Activated T-helper 1 cell treated with anti-CD3 and anti-CD28 coated beads, Interleukin-2, amount 50 U/mL, for 16 hours (primary cell): ENCODE measurements at places on chromosomes 3 and 15.

GRCh38 chr15:57422113-57422754, 45.9 kb downstream of the CGNL1 start:
- DNase-seq = no peak

GRCh38 chr3:32438596-32439344, 47.1 kb downstream of the CMTM7 start:
- no peak for DNase-seq

GRCh38 chr3:194046995-194047645, 88.8 kb upstream of the HES1 start:
- DNase-seq = no peak

DNA sequence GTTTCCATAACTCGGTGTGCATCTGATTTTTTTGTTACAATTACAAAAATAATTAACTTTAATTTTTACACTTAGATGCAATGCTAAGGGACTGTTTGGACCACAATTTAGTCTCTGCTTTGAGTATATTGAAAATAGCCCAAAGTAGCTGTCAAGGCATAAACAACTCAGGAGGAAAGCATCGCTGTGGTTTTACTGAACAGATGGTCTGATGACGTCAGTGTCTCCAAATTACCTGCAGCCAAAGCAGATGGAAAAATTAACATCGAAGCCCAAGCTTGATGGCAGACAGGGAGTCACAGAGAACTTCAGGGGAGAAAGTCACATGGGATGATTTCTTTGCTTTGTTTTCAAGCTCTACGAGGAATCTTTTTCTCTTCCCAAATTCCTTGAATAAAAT, 83.1 kb upstream of the PLCL2 start:
- no peak for DNase-seq

- DNase-seq = no peak
These were observed 21.6 kb downstream of the RLBP1 start for GRCh38 chr15:89199746-89200145.

DNA sequence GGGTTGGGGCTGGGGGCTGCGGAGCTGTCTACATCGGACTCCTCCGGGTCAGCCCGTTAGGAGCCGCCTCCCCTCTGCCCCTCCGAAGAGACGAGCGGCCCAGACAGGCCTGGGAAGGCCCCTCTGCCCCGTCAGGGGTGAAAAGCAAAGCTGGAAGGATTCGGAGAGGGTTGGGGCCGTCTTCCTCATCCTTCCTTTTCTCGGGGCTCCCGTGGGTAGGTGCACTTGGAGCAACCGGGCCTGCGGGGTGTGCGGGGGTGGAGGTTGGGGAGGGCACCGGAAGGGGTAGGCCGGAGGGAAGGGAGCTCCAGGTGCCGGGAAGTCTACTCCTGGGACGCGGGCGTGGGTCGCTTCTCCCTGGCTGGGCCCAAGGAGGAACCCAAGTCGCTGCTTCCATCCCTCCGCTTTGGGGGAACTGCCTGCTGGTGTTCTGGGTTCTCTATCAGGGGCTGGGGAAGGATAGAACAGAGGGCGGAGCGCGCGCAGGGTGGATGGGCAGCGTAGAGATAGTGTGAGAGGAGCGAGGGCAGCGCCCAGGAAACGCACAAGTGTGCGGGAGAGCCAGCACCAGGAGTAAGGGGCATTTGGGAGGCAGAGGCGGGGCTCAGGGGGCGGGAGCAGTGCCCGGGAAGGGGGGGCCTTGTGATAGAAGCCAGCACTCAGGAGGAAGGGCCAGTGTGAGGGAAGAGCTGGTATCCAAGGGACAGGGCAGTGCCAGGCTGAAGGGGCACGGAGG, 590 bp downstream of the POLR2H start:
- DNase-seq = no peak

GRCh38 chr3:107942951-107943749, 147.7 kb downstream of the CD47 start:
- no peak for DNase-seq

- no peak for DNase-seq
These were observed 543 bp downstream of the ARPIN start for GRCh38 chr15:89912145-89912673.

DNA sequence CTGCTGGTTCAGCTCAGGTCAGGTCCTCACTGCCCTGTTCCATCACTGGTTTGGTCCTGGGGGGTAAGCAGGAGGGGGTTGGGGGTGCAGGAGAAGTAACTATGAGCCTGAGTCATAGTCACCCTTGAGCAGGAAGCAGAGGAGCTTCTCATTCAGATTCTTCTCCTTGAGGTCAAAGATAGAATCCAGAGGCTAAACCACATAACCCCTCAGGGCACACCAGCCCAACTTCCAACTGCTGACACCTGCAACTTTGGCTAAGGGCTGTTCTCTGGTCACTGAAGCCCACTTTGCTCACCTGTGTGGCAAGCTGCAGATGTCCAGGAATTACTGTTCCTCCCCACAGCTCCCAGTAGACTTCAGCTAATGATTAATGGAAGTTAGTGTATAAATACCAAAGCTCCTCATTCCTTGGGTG, 48.8 kb upstream of the LRRFIP2 start:
- DNase-seq = no peak

DNA sequence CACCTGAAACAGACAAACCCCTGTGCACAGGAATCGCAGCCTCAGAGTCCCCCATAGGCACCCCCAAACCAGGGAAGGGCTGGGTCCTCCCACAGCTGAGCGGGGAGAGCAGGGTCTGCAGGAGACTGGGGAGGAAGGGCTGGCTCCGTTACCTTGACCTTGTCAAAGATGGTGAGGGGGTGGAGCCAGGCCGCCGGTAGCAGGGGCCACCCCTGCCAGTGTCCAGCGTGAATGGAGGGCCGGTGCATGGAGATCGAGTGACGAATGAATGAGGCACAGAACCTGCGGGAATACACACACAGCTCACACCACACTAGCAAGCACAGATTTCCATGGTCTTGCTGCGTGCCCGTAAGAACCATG, 102.2 kb downstream of the TMEM266 start:
- no peak for DNase-seq

GRCh38 chr3:77190374-77190773, 150.5 kb downstream of the ROBO2 start:
- no peak for DNase-seq

DNA sequence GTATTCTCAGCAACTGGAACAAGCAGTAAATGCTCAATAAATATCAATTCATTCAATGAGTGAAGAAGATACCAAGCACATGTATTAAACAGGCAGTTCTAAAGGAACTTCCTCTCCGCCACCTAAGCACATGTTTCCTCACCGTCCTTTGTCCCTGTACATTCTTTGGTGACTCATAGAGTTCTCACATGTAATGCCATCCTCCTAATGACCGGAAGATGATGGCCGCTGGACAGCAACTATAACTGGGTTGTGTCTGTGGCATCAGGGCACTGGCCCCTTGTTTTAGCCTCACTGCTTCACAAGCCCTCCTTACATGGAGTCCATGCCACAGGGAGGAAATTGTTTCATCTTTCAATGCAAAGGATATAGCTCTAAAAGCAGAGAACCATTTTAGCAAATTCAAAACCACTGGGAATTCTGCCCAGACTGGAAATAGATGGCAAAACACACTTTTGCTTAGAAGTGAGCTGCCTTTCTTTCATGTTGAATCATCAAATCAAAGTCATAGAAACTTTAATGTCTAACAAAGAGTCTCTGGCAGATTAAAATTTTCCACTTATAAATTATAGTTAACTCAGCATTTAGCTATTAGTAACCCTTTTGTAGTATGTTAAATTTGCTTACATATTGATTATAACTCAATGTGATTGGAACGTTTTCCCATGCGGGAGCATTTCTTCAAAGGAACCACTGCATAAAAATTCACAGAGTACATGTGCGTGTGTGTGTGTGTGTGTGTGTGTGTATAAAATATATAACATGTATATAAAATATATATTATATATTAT, 74.1 kb downstream of the GAP43 start:
- no peak for DNase-seq

DNA sequence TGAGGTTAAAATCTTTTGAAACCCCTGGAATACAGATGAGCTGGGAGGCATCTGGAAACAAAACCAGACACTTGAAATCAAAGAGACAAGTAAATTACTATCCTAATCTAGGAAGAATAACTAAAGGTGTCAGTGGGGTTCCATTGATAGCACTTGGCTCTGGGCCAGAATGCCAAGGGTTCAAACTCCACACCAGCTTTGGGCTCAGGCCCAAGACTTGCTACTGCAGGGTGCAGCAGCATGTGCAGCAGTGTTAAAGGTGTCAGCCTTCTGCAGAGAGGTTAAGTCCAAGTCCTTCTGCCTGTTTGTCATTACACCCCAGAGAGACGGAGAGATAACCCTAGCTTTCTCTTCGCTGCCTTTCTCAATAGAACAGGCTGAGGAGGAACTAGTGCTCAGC, 273.9 kb downstream of the TIGIT start:
- DNase-seq = no peak

DNA sequence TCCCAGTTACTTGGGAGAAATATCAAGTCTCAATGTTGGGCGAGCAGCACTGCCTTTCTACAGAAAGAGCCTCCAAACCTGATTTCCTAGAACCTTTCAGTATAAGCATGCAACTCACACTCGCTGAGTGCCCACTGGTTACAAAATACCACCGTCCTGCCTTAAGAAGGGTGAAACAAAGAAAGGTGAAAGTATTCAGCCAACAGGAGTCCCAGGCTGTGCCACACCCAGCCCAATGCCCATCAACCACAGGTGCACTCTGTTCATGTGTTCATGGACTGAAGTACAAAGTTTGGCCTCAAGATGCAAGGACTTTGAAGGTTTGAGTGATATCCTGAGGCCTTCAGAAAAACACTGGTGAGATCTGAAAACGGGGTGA, 34.0 kb downstream of the IL17RD start:
- DNase-seq = no peak

- DNase-seq = no peak
These were observed 479 bp downstream of the LRRC2 start for GRCh38 chr3:46565607-46566039.

GRCh38 chr3:35651851-35652250, 12.5 kb downstream of the ARPP21 start:
- no peak for DNase-seq

GRCh38 chr15:100783760-100784492, 95.7 kb upstream of the ALDH1A3 start:
- no peak for DNase-seq

- no peak for DNase-seq
These were observed 102.6 kb upstream of the ABI3BP start for GRCh38 chr3:101095693-101096430.

- no peak for DNase-seq
These were observed 123.2 kb upstream of the CGNL1 start for GRCh38 chr15:57253082-57253481.

- no peak for DNase-seq
These were observed 3.4 kb upstream of the EOGT start for GRCh38 chr3:69016901-69017300.

DNA sequence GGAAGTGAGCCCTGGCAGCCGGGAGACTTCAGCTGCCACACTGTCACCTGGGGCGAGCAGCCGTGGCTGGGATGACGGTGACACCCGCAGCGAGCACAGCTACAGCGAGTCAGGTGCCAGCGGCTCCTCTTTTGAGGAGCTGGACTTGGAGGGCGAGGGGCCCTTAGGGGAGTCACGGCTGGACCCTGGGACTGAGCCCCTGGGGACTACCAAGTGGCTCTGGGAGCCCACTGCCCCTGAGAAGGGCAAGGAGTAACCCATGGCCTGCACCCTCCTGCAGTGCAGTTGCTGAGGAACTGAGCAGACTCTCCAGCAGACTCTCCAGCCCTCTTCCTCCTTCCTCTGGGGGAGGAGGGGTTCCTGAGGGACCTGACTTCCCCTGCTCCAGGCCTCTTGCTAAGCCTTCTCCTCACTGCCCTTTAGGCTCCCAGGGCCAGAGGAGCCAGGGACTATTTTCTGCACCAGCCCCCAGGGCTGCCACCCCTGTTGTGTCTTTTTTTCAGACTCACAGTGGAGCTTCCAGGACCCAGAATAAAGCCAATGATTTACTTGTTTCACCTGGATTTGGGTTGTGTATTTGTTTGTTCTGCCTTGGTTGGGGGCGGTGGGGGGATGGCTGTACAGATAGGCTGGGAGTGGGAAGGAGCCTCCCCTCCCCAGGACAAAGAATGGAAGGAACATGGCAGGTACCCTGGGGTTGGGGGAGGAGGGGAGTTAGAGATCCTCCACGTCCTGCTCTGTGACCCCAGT, 2.9 kb upstream of the GRM2 start:
- DNase-seq = no peak

- DNase-seq = no peak
These were observed 48.4 kb upstream of the CCK start for GRCh38 chr3:42314411-42314810.

DNA sequence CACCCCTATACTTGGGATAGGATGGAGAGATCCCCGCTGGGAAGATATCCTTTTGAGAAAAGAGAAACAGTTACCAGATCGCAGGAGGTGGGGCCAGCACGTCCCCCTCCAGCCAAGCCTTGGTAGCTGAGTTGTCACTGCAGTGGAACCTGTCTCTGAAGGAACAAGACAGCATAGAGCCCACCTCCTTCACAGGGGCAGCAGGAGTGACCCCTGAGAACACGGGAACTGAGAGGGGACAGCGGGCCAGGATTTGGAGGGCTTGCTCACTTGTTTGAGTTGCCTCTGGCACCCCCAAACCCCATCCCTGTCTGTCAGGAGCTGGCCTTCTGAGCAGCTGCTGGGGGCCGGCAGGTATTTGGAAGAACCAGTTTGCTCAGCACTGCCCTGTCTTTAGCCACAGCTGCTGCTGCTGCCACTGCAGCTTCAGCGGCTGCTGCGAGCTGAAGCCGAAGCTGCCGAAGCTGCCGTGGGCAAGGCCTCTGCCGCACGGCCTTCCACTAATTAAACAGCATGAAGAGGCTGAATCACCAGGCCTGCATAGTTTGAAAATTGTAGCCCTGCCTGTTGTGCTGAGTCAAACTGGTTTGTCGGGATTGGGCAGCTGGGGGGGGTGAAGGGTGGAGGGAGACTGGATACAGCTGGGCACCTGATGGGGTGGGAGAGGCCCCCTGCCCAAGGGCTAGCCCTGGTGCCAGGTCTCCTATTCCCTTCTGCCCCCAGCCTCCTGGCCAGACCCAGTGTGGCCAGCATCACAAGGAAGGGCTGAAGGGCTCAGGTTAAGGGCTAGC, 4.0 kb downstream of the EPHB3 start:
- DNase-seq = no peak

GRCh38 chr15:70100474-70101341, 3.0 kb upstream of the TLE3 start:
- peak; percentile 52 for DNase-seq

GRCh38 chr15:87756072-87756471, 500.5 kb downstream of the NTRK3 start:
- DNase-seq = no peak

- no peak for DNase-seq
These were observed 12.4 kb upstream of the CEP152 start for GRCh38 chr15:48823237-48823636.

GRCh38 chr3:177441276-177441812, 244.1 kb upstream of the TBL1XR1 start:
- DNase-seq = no peak

DNA sequence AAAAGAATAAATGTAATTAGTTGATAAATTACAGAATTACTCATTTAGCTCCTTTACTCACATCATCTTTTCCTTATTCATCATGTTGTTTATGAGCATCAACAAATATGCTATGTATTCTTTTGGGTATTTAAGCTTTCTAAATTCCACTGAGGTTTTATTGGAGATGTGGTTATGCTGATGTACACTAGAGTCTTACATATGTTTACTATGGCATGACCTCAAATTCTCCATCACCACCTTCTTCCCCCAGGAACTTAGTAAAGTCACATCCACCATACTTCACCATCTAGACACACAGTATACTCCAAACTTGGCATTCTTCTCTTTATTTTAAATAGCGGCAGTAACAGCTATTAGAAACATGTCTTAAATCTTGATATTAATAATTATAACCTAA, 74.1 kb upstream of the MELTF start:
- DNase-seq = no peak

- no peak for DNase-seq
These were observed 2.4 kb downstream of the SKOR1 start for GRCh38 chr15:67827562-67828277.

- DNase-seq = no peak
These were observed 375.2 kb downstream of the LSAMP start for GRCh38 chr3:116070061-116070460.
